Fibroblast of skin of back (primary cell): ENCODE measurements at places on chromosomes 2 and 18.

DNA sequence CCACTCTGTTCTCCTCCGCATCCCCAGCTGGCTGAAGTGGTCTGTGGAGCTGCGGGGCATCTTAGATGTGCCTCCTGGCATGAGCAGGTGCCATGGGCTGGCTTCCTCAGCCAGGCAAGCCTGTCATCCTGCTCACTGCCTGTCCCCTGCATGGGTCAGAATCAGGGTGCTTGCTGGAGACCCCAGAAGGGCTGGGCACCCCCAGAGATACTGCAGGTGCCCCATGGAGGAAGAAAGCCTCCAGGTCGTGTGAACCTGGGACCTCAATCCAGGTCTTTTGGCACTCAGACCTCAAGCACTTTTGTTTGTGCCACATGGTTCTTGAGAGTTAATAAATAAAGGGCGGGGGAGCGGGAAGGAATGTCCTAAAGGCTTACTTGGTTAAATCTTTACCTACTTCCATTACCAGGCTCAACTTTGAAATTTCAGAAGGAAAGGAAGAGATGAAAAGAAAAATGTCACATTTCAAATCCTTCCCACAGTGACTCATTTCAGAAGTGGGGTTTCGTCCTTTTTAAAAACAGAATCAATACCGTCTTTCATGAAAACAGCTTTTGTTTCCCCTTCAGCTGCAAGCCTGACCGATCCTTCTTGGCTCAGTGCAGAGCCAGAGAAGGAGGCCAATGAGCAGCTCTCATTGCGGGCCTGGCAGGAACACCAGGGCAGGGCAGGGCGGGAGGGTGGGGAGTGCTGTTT, 69.9 kb downstream of the RHOB start:
- no peak for DNase-seq

DNA sequence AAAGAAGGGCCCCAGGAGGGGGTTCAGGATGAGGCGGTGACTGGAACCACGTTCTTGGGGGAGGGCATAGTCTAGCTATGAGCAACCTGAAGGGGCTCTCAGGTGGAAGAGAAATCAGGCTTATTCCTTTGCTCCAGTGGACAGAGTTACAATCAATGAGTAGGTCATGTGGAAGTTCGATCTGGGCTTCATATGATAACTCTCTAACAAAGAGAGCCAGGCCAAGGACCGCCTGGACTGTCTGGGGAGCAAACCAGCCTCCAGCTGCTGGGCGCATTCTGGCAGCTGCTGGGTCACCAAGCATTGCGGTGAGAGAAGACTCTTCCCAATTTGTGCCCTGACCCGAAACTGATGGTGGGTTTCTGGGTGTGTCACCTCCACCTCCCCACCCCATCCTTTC, 180.3 kb upstream of the SMAD2 start:
- DNase-seq, result no peak

DNA sequence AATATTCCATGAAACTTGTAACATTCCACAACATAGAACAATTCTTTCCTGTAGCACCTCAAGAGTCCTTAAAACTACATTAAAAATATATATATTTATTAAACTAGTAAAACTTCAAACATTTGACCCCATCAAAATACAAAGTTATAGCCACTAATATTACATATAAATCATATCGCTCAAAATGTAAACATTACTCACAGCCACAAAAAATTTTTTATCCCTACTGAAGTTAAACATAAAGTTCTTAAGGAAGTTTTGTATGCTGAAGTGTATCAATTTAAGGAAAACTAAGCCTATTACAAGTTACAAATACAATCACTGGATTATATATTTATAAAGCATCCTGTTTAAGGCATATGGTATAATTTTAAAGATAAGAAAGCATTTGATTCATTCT, 80.3 kb upstream of the DNER start:
- no peak for DNase-seq

GRCh38 chr2:198861080-198861479, 596.7 kb downstream of the SATB2 start:
- DNase-seq, result no peak

DNA sequence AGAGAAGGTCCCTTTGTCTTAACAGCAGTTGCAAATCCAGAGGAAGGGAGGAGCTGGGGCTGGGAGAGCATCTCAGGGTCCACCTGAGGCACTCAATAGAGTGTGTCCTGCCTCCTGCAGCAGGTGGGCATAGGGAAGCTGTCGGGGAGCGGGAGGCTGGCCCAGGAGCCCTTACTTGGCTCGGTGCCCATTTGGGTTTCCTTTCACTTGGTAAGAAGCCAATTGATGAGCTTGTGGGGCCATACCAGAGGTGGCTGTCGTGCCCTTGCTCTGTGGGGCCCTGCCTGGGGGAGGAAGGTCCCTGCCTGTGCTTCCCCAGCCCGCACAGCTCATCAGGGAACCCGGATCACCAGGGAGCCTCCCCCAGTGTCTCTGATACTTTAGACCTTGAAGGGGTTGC, 229.7 kb downstream of the DYSF start:
- DNase-seq, result no peak

GRCh38 chr2:176115883-176116813, at the start of gene HOXD10:
TSS of gene HOXD10 (plus strand) at chr2:176116778. CDS start at chr2:176116834, 56 bp downstream.
- peak; percentile 73 for DNase-seq

GRCh38 chr2:46943881-46944798, 28.5 kb upstream of the MCFD2 start:
- DNase-seq, result no peak

- DNase-seq, result no peak
Measured at GRCh38 chr2:32849456-32850194, 97.1 kb upstream of the LTBP1 start.

GRCh38 chr2:222479859-222480258, 55.5 kb downstream of the SGPP2 start:
- no peak for DNase-seq

GRCh38 chr2:39232141-39232540, 11.6 kb downstream of the CDKL4 start:
- peak; percentile 44 for DNase-seq

- DNase-seq, result peak; percentile 72
Measured at GRCh38 chr2:128736689-128737545, 418.2 kb upstream of the HS6ST1 start.

DNA sequence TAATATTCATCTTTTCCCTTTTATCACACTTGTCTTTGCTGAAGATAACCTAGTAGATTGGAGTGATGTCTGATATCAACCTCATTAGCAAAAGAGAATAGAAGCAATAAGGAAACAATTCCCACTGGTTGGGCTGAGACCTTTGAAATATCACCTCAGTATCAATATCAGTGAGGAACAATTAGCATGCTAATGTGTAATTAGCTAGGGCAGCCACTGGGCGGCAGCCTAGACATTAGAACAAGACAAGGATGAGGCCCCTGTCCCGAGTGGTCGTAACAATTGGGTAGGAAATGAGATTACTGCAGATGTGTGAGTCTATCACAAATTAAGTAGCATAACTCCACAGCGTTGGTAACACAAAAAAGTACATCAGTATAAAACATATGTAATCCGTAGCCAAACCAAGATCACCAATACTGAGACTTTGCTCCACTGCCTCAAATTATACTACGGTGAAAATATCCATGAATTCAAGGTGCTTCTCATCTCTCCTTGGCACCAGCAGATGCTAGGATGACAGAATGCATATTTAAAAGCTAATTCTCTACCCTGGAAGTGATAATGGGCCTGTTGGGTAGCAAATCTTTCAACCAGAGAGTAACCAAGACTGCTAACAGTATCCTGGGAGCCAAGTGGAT, 99.1 kb downstream of the ALPK2 start:
- peak; percentile 66 for DNase-seq

GRCh38 chr2:172929644-172930043, 146.0 kb upstream of the MAP3K20 start:
- DNase-seq, result no peak

GRCh38 chr2:176507786-176508185, 238.5 kb downstream of the MTX2 start:
- DNase-seq, result peak; percentile 67

DNA sequence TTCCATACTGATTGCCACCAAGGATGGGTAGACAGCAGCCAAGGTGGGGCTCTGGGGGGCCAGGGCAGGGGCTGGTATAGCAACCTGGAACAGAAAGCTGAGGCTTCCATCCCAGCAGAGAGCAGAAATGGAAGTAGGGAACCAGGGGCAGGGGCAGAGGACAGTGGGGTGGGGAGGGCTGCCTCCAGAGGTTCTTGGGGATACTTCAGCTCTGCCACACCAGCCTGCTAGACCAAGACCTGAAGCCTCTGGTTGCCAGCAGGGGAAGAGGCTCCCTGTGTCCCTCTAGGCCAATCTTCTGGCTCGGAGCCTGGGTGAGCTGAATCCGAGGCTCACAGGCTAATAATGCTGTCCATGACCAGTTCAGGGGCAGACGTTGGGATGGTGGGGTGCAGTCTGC, 329.0 kb downstream of the DYSF start:
- no peak for DNase-seq

DNA sequence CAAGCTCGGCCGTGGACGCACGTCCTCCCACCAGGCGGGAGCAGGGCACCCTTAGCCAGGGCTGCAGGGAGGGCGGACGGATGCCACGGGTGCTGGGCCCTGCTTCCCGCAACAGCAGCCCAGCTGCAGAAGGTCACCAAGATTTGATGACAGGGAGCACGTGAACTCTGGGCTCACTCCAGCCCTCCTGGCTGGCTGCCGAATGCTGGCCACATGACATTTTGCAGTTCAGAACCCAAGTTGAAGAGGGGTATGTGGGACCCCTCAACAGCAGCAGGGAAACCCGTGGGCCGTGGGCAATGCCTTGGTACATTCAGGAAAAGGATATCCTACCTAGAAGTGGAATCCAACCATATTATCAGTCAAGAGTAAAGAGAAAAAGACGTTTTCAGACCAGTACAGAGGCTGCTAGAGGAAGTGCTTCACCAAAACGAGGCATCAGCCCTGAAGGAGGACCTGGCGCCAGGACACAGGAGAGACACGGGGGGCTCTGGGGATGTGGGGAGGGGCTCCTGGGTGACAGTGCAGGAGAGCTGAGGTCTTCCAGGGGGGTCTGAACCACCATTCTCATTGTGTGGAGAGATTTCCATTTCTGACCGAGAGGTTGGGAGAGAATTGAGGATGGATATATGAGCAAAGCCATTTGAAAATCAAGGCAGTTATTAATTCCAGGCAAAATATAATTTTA, 107.4 kb upstream of the CTDP1 start:
- no peak for DNase-seq

GRCh38 chr2:241532733-241533601, 24.6 kb upstream of the STK25 start:
- DNase-seq, result no peak

GRCh38 chr2:18475884-18476283, 84.6 kb downstream of the RDH14 start:
- no peak for DNase-seq

- no peak for DNase-seq
Measured at GRCh38 chr2:233402346-233402745, 48.1 kb downstream of the DGKD start.

DNA sequence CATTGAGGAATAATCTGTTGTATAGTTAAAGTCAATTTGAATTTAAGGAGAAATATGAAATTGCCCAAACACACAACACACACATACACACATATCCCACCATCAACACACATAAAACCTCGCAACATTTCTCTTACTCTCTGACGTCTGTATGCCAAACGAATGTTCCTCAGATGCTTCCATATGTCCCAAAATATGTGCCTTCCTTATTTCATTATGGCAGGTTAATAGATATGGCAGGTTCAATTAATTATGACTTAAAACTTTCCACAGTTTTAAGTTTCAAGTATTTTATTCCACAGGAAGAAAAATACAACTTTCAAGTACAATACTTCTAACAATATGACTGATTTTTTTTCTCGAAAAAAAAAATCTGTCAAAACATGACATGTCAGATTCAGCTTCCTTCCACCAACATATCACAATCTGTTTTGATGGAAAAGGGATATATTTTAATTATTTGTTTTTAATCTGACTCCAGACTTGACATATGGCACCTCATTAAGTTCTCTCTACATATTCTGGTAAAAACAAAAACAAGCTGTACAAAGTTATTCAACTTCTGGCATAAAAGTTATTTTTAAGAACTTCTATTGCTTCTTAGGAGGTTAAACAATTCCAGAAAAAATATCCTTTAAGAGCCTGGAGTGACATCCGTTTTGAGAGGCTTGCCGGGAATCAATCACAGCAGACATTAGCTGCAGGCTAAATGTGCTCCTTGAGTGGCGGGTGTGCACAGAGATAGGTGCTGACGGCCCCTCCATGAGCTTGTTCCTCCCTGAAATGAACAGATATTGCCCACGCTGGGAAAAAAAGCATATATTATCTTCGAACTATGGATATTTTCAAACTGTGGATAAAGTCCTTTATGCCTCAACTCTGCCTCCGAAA, 812.7 kb downstream of the DCDC2C start:
- DNase-seq, result no peak

- DNase-seq, result no peak
Measured at GRCh38 chr2:140108706-140109475, 1328.7 kb upstream of the NXPH2 start.

DNA sequence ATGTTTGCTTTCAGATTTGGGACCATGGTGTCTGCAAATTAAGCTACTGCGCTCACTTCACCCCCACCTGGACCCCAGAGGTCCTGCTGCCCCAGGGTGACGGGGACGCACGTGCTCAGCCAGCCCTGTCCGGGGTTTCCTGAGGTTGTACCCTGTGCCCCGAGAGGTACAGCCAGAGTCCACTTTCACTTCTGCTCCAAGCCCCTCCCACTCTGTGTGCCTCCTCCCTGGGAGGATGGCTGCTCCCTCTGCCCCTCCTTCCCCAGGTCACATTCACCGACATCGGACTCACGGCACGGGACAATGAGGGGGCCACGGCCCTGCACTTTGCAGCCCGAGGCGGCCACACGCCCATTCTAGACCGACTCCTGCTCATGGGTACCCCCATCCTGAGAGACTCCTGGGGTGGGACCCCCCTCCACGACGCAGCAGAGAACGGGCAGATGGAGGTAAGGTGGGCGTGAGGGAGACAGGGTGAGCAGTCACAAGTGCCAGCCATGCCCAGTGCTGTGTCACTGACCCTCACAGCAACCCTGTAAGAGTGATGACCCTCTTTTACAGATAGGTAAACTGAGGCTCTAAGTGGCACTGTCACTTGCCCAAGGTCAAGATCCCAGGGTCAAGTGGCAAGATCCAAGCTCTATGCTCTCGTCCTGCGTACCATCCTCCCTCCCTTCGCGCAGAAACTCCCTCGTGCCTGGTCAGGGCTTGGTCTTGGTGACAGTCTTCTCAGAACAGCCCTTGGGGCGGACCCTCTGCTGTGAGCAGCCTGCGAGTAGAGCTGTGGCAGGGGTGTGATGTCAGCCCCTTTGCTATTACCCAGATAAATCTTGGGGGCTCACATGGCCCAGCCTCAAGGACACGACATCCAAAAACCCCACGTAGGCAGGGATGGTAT, 7.6 kb downstream of the ESPNL start:
- DNase-seq, result no peak

DNA sequence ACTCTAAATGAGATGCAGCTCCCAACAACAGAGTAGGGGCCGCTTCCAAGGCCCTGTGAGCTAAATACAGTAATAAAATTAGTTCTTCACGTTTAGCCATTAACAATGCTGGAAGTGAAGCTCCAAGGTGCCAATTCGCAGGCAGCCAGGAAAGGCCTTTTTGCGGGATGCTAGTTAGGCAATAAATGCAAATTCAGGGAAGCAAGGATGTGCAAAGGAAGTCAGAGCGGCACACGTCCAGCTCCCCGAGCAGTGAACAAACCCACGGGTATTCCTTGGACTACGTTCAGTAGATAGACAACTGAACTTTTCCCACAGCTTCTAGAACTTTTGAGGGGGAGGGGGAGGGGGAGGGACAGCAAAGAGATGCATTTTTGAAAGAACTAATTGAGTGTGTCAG, 6.9 kb downstream of the ZNF516 start:
- no peak for DNase-seq

GRCh38 chr2:119516121-119516520, 8.2 kb downstream of the SCTR start:
- no peak for DNase-seq
